MM.1S (cell line): ENCODE measurements at places on chromosomes 2 and 18.

DNA sequence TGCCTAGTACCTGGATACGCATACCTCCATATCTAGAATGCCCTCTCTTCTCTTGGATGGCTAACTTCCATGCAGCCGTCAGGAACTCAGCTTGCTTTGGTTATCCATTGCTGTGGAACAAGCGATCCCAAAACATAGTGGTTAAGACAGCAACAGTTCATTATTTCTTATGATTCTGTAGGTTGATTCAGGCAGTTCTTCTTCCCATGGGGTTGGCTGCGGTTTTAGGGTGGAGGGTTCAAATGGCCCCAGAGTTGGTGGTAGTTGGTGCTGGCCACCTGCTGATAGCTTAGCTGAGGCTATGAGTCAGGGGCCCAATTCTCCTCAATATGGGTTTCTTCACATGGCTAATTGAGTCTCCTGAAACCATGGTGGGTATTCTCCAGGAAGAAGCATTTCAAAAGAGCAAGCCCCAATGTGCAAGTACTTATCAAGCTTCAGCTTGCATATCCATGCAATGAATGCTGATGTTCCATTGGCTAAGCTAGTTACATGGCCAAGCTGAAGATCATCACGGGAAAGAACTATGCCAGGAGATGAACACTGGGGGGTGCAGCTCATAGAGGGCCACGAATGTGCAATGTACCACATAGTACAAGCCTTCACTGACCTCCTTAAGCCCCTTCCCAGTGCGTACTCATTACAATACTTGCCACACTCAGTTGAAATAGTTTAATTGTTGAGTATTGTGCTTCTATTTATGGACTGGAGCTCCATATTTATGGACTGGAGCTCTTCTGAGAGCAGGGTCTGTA lies 10.0 kb upstream of the RHOB start:
- DNase-seq = no peak

- DNase-seq = no peak
Measured at GRCh38 chr18:70127359-70127758, 78.1 kb downstream of the RTTN start.

DNA sequence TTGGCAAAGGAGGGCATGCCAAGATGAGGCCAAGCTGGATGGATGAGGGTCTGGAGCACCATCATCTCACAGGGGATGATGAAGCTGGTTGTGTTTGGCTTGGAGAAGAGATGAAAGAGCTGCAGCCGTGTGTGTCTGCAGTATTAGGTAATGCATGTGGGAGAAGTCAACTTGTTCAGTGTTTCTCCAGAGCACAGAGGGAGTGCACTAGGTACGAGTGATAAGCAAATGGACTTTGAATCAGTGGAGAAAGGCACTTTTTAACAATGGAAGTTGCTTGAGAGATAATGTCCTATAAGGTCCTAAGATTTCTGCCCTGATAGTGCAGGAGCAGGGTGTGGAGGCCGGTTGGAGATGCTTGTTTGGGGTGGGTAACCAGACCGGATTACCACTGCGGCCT lies 36.0 kb downstream of the SLC14A2 start:
- no peak for DNase-seq

- no peak for DNase-seq
Measured at GRCh38 chr18:37508207-37508606, 57.4 kb downstream of the CELF4 start.

GRCh38 chr2:873651-874580 lies 76.7 kb upstream of the SNTG2 start:
- DNase-seq = no peak

GRCh38 chr2:183060571-183061231 lies 17.8 kb upstream of the DUSP19 start:
- no peak for DNase-seq

GRCh38 chr2:181715033-181715630 lies 34.8 kb upstream of the NEUROD1 start:
- peak; percentile 81 for DNase-seq

- DNase-seq = no peak
Measured at GRCh38 chr2:193907561-193907960, 1712.8 kb upstream of the TMEFF2 start.

GRCh38 chr2:98348066-98348561 lies 1.9 kb downstream of the CNGA3 start:
- no peak for DNase-seq

DNA sequence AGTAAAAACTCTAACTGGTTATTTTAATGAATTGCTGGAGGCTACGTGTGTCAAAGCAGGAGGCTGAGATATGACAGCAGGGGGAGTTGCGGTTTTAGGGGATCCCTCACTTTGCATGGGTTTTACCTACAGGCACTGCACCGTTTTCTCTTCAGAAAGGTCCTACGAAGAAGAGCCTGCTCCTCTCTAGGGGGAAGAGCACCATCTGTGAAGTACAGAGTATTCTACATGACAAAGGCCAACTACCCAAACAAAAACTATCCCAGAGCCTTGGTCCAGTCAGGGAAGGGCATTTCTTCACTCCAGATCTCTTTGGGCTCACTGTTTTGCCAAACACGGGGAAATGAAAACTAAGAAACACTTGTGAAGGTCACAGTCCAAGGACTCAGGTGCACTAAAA lies 696.7 kb upstream of the SOX11 start:
- no peak for DNase-seq

DNA sequence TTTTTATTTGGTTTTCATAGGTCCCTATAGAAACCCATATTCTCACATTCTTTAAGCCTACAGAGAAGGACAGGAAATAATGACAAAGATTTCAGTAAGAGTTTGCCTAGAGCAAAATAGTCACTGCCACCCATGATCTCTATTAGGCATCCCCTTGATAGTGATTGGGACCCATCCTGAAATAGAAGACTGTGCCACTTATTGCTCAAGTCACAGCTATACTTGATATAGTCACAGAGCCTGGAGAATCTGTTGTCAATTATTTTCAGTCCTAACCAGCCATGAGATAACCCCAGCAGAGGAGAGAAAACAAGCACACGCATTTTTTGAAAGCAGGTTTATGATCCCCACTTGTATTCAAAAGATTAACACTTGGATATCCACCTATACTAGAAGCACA lies 8.2 kb downstream of the ERBB4 start:
- no peak for DNase-seq

- DNase-seq = no peak
Measured at GRCh38 chr18:35060122-35060815, 19.1 kb downstream of the MAPRE2 start.

- no peak for DNase-seq
Measured at GRCh38 chr2:169285531-169286235, 76.7 kb downstream of the LRP2 start.

DNA sequence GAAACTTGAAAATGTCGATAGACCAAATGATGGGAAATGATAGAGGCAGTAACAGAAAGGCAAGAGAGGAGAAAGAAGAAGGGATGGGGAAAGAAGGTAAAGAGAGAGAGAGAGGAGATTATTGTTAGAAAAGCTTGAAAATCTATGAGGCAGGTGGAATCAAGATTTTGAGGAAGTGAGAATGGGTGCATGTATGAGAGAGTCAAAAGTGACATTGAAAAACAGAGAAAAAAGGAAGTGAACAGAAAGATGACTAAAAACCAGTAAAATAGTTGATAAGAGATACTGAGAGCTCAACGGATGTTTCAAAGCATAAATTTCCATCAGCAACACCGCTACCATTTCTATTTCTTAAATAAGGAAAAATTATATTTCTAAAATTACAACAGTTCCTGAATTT lies 327.4 kb upstream of the CWC22 start:
- peak; percentile 12 for DNase-seq

GRCh38 chr2:69227716-69228115 lies 159.3 kb downstream of the GFPT1 start:
- DNase-seq = no peak

DNA sequence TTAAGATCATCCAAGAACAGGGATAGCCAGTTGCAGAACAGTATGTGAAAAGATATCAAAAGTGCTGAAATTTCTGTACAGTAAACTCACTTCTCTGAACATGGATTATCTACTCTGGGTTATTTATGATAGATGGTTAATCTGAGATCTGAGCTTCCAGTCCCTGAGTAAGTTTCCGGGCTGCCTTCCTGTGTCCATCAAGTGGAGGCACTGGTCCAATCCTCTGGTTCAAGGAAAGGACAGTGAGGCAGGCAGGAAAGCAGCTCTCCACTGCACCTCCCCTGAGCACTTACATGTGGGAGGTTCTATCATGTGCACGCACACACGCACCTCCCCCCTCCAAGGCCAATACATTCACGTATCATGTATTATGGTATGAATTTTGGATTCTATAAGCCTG lies 32.5 kb downstream of the GPR45 start:
- DNase-seq = no peak

DNA sequence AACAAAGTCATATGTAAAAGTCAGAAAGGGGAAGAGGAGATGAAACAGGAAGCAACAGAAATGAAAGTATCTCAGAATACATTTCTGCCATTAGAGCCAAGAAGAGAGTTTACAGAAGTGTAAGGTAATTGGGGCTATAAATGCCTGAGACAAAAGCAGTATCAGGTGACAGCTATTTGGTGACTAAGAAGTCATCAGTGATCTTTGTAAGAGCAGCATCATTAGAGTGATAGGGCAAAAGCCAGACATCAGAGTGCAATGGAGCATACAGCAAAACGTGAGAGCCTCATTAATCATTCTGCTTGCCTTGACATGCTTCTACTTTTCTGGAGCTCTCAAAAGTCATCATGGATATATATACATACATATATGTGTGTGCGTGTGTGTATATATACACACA lies 804.7 kb upstream of the PIK3C3 start:
- DNase-seq = peak; percentile 14

- no peak for DNase-seq
Measured at GRCh38 chr18:62556397-62556796, 33.6 kb downstream of the ZCCHC2 start.

DNA sequence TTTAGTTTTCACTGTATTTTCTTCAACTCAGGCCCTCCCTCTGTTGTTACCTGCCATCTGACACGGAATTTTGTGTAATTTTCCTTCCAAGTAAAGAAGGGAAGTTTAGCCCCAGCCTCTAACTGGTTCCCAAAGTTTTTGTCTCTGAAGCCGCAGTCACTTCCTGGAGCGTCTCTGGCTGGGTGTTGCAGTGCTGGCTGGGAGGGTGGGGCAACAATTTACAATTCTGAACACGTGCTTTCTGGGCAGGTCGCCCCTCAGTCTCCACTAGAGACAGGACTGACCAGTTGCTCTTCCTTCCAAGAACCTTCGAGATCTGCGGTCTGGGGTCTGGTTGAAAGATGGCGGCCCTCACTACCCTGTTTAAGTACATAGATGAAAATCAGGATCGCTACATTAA lies 3.5 kb downstream of the CNDP2 start:
- peak; percentile 86 for DNase-seq

DNA sequence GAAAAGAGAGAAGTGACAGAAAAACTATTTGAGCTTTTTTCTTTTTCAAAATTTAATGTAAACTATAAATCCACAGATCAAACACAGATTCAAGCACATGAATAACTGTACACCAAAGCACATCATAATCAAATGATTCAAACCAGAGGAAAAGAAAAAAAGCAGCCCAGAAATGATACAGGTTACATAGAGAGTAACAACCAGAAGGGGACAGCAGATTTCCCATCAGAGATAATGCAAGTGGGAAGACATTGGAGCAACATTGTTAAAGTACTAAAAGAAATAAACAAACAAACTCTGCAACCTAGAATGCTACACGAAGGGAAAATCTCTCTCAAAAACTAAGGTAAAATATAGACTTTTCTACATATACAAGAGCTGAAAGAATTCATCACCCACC lies 34.5 kb downstream of the CMPK2 start:
- no peak for DNase-seq
